ENCODE measurements at places on chromosomes 16 and 17.
A peak's percentile ranks its signal among the peaks of the same experiment; 100 is the strongest.

DNA sequence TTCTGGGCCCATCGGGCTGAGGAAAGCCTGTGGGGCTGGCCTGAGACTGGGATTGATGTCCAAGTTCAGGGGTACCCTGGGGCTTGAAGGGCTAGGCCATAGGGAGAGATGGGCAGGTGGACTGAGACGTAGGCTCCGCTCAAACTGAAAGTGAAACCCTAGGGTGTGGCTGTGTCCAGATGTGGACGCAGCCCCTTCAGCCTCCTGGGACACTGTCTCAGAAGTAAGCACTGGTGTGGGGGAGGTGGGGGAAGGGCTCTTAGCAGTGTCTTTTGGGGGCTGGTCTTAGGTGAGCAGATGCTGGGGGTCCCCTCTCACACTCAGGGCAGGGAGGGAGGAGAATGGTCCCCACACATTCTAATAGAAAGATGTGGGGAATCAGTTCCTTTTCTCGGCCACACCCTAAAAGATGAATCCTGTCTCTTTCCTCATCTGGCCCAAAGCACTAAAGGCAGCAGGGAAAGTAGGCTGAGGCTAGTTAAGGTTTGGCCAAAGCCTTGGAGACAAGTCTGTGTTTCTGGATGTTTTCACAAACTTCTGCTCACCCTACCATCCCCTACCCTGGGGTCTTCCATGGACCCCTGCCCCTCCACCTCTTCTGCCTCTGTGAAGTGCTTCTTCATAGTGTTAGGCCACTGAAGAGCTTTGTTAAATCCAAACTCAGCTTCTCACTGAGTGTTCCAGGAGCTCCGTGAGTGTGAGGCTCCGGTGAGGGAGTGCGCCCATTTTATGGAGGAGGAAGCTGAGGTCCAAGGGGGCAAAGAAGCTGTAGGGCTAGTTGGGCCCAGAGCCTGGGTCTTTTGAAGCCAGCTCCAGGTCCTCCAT is 5.6 kb downstream of the FMNL1 start:
- no peak for DNase-seq

GRCh38 chr16:26680671-26681070 is 386.1 kb upstream of the C16orf82 start:
- DNase-seq = no peak

- no peak for DNase-seq
Observed at GRCh38 chr16:68374961-68375660, 64.3 kb downstream of the PRMT7 start.

- no peak for DNase-seq
Observed at GRCh38 chr16:8861563-8862308, 7.1 kb downstream of the CARHSP1 start.

DNA sequence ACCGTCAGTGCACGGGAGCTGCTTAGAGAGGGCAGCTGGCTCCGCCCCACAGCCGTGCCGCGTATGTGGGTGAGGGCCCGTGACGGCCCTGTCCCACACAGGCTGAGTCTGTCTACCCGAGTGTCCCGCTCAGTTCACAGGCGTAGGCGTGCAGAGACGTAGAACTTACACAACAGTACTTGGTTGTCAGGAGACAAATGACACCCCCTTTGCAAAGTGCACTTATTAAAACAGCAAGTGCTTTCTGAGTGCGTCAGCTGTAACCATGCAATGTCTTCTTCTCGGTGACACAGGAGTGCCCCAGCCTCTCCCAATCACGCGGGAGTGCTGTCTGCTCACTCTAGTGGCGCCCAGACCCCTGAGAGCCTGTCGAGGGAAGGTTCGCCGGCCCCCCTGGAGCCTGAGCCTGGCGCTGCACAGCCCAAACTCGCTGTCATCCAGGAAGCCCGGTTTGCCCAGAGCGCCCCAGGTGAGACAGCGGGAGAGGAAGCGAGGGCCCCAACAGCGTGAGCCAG is 64.2 kb downstream of the FOXK2 start:
- DNase-seq = peak; percentile 52

DNA sequence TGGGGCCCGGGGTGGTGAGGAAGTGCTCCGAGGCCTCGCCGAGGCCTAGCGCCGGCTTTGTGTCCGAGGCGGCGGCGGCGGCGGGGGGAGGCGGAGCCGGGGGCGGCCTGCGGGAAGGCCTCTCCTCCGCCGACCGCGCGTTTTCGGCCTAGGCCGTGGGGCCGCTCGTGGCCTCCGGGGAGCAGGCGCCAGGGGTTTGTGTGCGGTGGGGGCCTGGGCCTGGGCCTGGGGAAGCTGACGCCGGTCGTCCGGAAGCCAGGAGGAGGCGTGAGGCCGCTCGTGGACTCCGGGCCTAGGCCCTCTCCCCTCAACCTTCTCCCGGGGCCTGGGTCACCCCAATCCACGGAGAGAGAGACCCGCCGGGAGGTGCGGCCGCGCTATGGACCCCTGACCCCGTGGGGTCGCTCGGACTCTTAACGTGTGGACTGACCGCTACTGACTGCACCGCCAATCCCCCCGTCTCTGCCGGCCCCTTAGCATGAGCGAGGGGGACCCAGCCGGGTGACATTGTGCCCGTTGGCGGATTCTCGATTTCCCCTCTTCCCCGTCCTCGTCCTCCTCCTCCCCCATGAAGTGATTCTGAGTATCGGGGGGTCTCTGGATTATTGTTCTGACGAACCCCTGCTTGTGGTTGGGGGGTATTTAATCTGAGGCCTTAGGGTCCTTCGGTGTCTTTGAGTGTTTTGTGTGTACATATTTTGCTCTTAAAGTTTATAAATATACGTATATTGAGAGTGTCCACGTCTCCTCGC is 660 bp downstream of the RBBP6 start:
- DNase-seq = peak; percentile 30

GRCh38 chr16:54505549-54506213 is 219.1 kb upstream of the IRX3 start:
- no peak for DNase-seq

DNA sequence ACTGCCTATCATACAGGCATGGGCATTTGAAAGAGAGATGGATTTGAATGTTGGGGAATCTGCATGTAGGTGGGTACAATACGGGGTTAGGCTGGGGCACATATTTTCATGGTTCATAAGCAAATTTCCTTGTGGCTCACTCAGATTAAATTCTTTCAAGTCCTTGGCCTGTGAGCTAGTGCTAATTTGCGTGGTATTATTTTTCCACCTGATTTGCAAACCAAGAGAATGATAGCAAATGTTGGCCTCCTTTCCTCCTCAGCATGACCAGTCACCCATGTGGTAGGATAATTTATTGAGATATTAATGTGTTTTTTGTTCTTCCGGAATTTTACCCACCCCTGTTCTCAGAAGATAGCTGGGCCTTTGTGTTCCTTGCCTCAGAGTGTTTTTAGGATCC is 22.9 kb downstream of the FAM20A start:
- no peak for DNase-seq

- no peak for DNase-seq
Observed at GRCh38 chr17:57466017-57466471, 209.7 kb downstream of the MSI2 start.

- peak; percentile 80 for DNase-seq
Observed at GRCh38 chr16:3022208-3022683, 1.5 kb downstream of the HCFC1R1 start.

- DNase-seq = no peak
Observed at GRCh38 chr16:10932959-10933710, 9.1 kb downstream of the DEXI start.

DNA sequence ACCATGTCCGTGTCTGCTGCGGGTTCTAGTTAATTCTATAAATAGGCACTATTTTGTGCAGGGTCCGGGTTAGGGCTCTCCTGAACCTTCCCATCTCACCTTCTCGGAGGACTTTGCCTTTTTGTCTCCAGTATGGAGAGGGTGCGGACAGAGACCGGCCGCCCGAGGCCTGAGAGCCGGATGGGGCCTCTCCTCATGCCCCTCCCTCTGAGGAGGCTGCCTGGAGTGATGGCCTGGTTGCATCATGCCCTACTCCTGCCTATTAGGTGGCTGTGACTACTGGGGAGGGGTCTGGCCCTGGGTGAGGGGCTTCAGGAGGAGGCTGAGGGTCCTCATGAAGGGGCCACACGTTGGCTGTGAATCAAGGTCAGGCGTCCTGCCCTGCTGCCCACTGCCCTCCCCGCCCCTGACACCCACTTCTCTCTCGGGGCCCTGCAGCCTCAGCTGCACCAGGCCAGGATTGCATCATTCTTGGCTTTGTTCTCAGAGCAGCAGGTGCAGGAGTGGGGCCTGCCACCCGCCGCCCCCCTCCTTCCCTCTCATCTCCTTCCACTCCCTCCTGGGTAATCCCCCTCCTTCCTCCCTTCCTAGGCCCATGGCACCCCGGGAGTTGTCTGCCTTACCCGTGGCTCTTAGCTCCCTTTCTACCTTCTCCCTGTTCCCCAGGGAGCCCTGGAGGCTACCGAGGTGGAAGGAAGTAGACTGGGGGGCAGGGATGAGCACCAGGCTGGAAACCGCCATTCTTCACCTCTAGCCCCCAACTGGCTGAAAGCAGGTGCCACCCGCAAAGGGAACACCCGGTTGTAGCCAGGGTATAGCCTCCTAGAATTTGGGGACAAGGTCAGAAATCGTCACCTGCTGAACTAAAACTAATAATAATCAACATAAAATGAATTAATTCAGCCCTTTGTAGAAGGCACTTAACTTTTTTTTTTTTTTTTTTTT is 12.7 kb upstream of the ARHGAP23 start:
- no peak for DNase-seq

Measured in activated T-helper 1 cell treated with anti-CD3 and anti-CD28 coated beads, Interleukin-2, amount 50 U/mL, for 16 hours (primary cell).